ENCODE measurements at places on chromosomes 3 and 15.

DNA sequence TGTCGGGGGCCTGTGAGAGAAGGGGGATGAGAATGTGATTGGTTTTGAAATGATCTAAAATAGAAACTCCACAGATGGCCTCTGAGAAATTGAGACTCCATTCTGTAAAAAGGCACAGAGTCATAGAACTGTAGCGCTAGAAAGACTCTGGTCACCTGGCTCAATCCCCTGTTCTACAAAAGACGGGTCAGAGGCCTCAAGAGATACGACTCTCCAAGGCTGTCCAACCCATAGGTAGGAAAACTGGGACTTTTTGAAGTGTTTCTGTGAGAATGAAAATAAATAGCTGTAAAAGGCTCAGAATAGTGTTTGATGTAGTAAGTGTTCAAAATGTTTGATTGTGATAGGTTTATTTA, 11.7 kb upstream of the TMC3 start:
- ATAC-seq = no peak

DNA sequence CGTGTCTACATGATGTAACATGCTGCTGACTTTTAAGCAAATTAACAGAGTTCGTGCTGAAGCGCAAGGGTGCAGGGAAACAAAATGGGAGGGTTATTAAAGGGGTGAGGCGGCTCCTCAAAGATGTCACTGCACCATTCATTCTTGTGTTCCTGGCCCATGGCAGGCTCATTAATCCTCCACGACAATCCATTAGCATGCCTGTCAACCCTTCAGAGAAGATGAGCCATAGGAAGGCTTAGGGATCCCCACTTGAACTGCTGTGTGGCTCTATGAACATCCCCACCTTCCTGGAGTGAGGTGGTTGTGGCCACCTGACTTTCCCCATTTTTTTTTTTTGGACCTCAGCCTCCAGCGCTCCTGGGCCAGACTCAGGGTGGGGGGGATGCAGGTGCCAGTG, 45.8 kb downstream of the IGF1R start:
- ATAC-seq = no peak

- ATAC-seq = no peak
Measured at GRCh38 chr3:99175276-99175812, 273.8 kb upstream of the DCBLD2 start.

- ATAC-seq = no peak
Measured at GRCh38 chr15:93037820-93038705, 50.9 kb downstream of the RGMA start.

DNA sequence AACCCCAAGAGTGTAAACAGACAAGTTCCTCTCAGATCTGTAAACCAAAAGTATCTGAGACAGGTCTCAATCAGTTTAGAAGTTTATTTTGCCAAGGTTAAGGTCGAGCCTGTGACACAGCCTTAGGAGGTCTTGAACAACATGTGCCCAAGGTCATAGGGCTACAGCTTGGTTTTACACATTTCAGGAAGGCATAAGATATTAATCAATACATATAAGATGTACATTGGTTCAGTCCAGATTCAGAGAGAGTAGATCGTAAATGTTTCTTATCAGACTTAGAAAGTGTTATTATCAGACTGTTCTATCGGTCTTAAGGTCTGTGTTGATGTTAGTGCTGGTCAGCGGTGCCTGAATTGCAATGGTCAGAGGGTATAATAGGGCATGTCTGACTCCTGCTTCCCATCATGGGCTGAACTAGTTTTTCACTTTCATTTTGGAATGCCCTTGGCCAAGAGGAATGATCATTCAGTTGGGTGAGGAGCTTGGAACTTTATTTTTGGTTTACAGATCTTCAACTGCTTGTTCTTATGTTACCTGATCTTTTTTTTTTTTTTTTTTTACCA, 27.0 kb upstream of the MFGE8 start:
- no peak for ATAC-seq

DNA sequence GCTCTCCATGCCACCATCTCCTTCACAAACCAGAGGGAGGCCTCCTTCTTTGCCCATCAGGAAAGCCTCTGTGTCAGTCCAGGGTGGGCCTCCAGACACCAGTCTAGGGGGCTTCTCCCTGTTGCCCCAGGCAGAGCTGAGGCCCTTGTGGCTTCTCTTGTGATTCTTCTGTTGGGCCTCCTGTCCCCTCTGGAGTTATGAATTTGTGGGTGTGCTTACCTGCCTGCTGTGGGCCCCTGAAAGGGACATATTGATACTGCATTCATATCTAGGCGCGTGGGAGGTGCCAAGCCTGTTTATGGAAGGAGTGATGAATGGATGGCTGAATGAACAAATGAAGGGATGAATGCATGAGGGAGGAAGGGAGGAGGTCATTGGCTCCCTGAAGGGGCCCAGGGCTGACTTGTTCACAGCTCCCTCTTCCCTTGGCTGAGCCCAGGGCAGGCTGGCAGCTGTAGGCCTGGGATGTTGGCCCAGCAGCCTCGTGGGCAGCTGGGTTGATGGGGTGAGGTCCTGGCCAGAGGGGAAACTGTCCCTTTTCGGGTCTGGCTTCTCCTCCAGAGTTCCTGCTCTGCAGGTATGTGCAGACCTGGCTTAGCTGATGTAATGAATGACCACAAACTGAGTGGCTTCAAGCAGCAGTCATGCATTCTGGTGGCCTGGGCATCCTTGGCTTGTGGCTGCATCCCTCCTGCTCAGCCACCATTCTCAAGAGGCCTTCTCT, 195.4 kb downstream of the GOLGA6L6 start:
- ATAC-seq = no peak

DNA sequence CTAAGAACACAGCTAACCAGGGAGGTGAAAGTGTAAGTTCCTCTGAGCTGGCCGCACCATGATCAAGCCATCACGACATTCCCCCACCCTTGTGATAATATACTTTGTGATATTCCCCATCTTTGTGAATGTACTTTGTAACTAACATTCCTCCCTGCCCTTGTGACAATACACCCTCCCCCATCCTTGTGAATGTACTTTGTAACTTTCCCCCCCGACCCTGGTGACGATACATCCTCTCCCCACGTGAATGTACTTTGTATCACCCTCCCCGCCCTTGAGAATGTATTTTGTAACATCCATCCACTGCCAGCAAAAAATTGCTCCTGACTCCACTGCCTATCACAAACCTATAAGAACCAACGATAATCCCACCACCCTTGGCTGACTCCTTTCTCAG, 20.2 kb upstream of the OR5H6 start:
- no peak for ATAC-seq

- no peak for ATAC-seq
Measured at GRCh38 chr3:108338901-108339545, 42.7 kb downstream of the HHLA2 start.

- no peak for ATAC-seq
Measured at GRCh38 chr3:167866331-167866730, 130.8 kb downstream of the SERPINI1 start.

DNA sequence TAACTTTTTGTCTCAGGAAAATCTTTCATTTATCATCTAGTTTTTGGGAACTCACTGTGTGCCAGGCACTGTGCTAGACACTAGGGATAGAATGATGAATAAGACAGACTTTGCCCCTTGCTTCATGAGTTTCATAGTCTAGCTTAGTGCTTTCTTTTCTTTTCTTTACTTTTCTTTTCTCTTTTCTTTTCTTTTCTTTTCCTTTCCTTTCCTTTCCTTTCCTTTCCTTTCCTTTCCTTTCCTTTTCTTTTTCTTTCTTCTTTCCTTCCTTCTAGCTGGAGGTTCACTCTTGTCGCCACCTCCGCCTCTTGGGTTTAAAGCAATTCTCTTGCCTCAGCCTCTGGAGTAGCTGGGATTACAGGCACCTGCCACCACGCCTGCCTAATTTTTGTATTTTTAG, 172.9 kb downstream of the EDEM1 start:
- no peak for ATAC-seq

- ATAC-seq = no peak
Measured at GRCh38 chr3:131735116-131735515, 232.3 kb upstream of the MRPL3 start.

GRCh38 chr15:73143763-73144155, 91.5 kb downstream of the NEO1 start:
- no peak for ATAC-seq

DNA sequence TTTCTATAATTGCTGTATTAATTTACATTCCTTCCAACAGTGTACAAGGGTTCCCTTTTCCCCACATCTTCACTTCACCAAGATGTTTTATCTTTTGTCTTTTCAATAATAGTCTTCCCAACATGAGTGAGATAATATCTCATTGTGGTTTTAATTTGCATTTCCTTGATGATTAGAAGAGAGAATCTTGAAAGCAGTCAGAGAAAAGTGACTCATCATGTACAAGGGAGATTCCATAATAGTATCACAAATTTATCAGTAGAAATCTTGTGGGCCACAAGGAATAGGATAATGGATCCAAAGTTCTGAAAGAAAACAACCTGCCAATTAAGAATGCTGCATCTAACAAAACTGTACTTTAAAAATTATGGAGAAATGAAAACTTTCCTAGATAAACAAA, 189.3 kb downstream of the NECTIN3 start:
- no peak for ATAC-seq

DNA sequence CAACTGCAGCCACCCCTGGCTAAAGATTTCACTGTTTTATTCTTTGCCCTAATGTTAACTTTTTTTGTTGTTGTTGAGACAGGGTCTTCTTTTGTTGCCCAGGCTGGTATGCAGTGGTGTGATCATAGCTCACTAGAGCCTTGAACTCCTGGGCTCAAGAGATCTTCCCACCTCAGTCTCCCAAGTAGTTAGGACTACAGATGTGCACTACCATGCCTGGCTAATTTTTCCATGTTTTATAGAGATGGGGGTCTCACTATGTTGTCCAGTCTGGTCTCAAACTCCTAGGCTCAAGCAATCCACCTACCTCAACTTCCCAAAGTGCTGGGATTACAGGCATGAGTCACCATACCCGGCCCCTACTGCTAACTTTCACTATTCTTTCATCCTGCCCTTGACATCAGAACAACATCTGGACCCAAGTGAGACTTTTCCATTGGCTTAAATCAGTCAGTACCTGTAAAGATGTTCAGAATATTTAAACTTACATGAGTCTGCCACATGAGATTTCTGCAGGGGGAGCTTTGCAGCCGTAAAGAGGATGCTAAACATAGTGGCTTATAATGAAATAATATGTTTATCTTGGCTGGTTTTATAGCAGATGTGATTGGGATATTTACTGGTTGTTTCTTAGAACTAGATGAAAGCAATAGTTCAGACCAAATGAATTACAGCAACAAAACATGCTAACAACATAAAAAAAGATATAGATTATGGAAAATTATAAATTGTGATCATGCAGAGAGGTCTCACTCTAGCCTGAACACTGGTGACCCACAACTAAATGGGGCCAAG, 73.6 kb downstream of the HMG20A start:
- ATAC-seq = no peak

DNA sequence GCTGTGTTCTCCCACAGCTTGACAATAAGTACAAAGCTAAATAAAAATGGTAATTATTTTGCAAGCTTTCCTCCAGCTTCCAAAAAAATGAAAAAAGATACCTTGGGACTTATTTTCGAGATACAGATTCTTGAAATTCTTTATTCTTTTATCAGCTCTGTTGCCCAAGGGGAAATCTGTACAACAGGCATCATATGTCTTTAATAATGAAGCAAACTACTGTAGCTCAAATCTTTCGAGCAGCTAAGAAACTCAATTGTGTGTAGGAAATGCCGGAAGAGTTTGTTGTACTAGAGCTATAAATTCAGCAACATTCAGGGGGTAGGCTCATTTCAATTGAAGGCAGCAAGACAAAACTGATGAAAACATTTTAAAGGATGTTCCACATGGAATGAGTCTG, 297.7 kb downstream of the GBE1 start:
- ATAC-seq = peak; percentile 40

GRCh38 chr3:15750143-15750542, 47.6 kb downstream of the ANKRD28 start:
- ATAC-seq = no peak

DNA sequence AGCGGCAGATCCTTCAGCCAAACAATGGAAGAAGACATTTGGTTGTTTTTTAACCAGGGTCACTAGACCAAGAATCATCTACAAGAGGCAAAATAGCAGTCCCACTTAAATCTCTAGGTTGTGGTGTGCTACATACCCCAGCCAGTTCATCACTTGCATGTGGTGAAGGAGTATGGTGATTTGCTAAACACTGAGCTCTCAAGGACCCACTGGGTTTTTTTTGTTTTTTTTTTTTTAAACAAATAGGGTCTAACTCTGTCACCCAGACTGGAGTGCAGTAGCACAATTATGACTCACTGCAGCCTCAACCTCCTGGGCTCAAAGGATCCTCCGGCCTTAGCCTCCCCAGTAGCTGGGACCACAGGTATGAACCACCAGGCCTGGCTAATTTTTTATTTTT, 508.0 kb downstream of the FOXP1 start:
- no peak for ATAC-seq

DNA sequence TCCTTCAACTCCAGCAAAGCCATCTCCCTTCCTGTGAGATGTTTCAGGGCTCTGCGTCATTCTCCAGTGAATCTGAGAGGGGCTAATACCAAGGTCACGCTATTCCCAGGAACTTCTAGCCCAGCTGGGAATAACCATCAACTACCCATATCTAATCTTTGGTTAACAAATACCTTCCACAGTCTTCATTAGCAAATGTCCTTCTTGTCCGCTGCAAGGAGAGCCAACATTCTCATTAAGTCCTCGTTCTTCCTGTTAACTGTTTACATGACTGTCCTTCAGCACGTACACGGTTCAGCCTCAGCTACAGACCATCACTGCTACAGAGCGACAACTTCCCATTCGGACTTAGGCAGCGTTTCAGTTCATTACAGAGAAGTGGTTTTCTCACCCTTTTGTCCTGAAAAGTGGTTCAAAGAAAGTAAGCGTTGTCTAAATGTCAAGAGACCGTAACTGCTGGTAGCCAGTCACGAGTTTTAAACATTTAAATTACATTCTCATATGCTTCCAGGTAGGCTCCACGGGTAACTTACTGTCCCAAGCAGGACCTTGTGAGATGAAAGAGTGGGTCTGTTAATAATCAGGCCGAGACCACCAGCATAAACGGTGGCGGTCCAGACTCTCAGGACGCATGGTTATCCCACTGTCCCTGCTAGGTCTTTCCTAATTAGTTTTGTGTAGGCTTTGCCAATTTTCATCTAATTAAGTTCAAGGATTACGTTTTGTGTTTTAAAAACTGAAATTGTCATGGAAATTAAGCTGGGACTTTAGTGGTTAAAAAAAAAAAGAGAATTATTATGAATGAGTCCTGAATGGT, 63.8 kb downstream of the CHSY1 start:
- no peak for ATAC-seq

DNA sequence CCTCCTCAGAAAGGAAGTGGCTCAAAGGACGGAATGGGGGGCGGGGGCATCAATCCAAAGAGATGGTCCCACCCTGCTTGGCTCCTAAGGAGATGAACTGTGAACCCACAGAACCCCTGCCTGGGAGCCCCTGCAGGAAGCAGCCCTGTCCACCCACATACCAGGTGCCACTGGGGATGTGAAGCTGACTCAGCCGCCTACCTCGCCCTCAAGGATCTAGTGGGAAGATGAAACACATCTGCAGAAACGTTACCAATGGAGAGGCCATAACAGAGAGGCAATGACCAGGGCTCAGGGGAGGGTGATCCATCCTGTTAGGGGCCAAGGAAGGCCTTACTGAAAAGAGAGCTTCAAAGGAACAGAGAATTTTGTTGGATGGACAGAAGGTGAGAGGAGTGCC, 35.1 kb downstream of the EAF1 start:
- ATAC-seq = no peak

- no peak for ATAC-seq
Measured at GRCh38 chr15:41429003-41429890, 12.4 kb downstream of the RTF1 start.

All from SK-N-SH treated with all-trans-retinoic acid at 6 μM for 48 hours (cell line).